ENCODE measurements at places on chromosomes 16 and 17.

DNA sequence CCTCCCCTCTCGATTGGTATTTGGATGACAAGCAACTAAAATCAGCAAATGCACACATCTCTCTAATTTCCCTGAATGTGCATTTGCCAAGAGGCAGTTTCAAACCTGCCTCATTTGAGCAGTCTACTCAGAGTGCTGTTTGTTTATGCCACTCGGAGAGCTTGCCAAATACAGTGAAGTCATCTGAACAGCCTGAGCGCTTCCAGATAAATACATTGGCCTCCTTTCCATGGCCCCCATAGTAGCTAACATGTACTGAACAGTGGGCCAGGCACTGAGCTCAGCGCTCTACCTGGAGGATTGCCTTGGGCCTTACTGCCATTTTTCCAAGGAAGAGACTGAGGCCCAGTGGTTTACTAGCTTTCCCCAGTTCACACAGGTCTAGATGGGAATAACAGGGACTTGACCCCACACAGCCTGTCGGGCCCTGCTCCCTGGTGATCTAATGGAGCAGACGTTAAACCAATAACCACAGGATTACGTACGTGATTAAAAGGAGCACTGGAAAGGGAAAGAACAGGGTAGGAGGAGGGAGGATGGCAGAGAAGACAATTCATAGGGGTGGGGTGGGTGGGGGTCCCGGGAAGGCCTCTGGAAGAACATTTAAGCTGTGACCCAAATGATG, 18.7 kb upstream of the ANKRD40CL start:
- no peak for DNase-seq

DNA sequence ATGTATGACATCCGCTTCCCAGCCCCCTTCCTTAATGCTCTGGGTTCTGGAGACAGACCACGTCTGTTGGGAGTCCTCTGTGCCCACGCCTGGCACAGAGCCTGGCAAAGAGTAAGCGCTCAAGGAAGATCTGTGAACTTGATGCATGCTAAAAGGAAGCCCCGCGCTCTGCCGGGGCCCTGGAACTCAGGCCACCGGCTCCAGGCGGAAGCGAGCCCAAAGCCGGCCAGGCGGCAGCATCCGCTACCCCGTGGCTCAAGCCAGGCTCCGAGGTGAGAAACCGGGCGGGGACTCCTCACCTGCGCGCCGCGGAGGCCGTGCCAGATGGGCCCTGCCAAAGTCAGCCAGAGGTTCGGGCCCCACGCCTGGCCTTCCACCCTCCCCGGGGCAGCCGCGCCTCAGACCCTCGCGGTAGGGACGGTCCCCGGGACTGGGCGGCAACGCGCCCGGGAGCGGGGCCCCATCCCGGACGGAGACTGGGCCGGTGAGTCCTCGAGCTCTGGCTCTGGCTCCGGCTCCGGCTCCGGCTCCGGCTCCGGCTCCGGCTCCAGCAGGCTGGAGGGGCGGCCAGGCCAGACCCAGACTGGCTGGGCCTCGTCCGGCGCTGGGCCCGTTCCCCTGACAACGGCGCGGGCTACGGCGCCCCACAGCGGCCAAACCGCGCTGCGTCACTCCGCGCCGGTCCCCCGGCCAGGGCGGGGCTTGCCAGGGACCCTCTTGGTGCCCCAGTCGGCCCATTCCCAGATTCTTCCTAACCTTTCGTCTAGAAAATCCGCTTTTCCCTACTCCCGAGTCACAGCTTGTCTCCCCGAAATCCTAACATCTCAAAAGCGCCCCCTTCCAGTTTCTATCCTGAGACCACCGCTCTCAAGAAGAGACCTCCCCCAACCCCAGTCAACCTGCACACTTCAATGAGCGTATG, at the start of gene ZDHHC1:
Gene ZDHHC1, minus strand, starts transcription at position 606 of the 922 bp plus-strand sequence. CDS start 8,702 bp downstream, outside the sequence.
- no peak for DNase-seq

DNA sequence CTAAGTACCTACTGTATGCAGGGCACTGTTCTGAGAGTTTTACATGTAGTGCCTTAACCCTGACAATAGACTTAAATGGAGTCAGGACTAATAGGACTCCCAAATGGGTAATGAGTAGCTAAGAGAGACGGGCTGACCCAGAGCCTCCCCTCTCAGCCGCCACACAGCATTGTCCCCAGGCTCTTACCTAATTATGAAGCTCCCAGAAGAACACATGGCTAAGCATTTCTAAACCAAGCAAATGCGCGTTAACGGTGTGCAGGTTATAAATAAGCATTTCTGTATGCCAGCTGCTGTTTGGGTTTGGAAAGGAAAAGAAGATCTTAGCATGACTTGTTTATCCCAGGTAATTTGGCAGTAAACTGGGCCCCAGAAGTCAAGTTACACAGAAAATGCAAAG, 14.3 kb downstream of the KATNIP start:
- no peak for DNase-seq

GRCh38 chr17:6555331-6556120, 829 bp downstream of the PITPNM3 start:
- DNase-seq, result no peak

- DNase-seq, result no peak
Measured at GRCh38 chr16:70788668-70789594, 12.0 kb downstream of the VAC14 start.

- no peak for DNase-seq
Measured at GRCh38 chr17:70569128-70569527, 399.8 kb downstream of the KCNJ2 start.

GRCh38 chr17:4161192-4161966, 18.4 kb downstream of the CYB5D2 start:
- DNase-seq, result peak; percentile 17

GRCh38 chr17:7177954-7178477, 1.2 kb downstream of the ASGR1 start:
- DNase-seq, result no peak

DNA sequence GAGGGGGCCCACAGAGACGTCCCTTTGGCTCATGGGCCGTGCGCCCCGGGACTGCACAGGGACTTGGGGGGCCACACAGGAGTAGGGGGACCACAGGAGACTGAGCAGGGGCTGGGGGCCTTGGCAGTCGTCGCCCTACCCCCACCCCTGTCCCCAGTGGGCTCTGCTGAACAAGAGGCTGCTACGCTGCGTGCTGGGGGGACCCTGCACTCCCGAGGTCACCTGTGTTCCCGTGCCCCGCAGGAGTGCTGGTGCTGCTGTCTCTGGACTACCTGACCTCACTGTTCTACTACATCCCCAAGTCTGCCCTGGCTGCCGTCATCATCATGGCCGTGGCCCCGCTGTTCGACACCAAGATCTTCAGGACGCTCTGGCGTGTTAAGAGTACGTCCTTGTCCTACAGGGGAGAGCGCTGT, 14.4 kb upstream of the RNF213 start:
- DNase-seq, result no peak

GRCh38 chr16:84434800-84435199, 66.5 kb downstream of the ATP2C2 start:
- no peak for DNase-seq

DNA sequence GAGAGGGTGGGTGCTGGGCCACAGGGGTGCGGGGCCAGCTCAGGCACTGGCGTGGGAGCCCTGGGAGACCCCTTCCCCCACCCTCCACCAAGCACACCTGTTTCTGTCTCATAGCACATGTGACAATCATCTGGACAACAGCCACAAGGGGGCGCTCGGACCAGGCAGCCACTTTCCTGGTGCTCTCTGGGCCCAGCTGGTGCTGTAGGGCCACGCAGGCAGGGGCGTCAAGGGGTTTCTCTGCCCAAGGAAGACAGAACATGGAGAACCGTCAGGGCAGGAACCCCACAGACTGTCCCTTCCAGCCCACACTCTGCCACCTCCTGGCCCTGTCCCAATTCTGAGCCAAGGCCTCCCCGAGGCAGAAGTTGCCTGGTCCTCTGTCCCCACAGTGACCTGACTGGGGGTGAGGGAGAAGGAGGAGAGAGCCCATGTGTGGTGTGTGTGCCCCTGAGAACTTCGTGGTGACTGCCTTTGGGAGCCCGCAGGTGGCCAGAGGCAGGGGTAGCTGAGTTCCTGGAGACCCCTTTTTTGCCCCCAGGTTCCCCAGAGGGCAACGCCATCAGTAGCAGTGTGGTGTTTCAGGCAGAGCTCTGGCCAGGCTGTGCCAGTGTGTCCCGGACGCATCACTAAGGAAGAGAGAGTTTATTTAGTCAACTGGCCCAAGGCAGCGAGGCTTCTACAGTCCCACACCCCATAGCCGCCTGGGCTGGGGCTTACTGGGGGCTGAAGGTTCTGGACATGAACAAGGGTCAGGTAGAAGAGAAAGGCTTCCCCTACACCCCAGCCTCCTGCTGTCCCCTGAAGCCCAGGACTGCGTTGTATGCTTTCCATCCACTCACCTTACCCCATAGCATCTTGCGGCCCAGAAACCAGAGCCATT, 3.1 kb upstream of the SETD6 start:
- DNase-seq, result peak; percentile 77

DNA sequence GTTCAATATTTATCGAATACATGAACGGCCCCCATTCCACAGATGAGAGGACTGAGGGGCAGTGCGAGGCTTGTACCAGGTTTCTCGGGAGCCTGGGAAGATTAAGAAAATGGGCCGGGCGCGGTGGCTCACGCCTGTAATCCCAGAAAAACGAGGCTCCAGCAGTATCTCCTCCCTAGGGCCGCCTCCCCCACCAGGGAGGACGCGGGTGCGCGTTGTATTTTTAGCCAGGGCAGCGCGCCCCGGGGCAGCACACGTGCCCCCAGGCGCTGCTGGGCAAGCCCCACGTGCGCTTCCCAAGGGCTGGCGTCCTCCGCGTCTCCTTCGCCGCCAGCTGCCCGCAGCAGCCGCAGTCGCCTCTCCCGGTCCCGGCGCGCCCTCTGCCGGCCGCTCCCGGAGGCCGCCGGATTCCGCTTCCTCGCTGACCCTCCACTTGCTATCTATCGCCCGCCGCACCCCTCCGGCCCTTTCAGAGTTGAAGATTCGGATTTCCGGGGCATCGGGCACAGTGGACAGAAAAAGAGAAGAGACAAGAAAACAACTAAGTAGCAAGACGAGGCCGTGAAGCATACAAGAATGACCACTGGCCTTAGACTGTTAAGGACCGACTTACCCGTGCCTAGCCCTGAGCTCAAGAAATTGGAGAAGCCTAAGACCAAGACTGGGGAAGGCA, 1.9 kb upstream of the YBX2 start:
- DNase-seq, result peak; percentile 85

GRCh38 chr16:3007957-3008689, 4.6 kb upstream of the CLDN9 start:
- no peak for DNase-seq

DNA sequence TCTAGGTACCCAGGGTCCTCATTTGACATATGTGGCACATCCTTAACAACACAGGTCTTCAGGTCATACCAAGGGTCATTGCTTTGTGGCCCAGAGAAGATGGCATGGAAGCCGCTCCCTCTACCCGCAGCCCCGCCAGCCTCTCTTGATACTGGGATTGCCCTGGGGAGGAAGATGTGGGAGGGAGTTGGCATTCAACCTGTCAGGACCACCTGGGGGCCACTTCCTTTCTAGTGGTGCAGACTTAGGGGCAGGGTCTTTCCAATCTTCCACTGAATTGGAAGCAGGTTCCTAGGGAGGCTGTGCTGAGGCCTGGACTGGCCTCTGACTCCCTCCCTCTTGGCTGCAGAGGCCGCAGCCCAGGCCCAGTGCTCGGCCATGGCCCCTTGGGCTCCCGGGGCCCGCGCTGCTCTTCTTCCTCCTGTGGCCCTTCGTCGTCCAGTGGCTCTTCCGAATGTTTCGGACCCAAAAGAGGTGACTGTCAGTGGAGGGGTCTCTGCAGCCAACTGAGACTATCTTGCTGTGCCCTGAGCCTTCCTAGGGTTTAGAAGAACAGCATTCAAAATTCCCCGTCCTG, 5.1 kb upstream of the HEXIM1 start:
- no peak for DNase-seq

GRCh38 chr17:82668024-82668630, 19.9 kb upstream of the WDR45B start:
- no peak for DNase-seq

DNA sequence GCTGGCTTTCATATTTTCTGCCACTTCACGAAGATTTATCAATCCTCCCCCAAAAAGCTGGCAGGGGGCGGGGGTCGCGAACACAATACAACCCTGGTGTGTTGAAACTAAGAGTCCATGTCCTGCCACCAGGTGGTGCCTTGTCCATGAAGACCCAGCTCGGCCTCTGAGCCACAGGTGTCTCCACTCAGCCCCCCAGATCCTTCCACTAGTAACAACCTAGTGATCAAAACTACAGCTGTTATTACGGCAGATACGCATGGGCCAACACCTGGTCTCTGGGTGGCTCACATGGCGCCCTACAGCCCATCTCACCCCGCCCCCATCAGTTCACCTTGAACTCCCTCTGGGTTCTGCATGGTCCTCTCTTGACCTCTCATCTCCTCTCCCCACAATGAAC, 27.7 kb downstream of the USP7 start:
- peak; percentile 40 for DNase-seq

- DNase-seq, result peak; percentile 73
Measured at GRCh38 chr17:38460082-38460715, 31.9 kb downstream of the ARHGAP23 start.

- no peak for DNase-seq
Measured at GRCh38 chr16:62249069-62249468, 212.8 kb upstream of the CDH8 start.

DNA sequence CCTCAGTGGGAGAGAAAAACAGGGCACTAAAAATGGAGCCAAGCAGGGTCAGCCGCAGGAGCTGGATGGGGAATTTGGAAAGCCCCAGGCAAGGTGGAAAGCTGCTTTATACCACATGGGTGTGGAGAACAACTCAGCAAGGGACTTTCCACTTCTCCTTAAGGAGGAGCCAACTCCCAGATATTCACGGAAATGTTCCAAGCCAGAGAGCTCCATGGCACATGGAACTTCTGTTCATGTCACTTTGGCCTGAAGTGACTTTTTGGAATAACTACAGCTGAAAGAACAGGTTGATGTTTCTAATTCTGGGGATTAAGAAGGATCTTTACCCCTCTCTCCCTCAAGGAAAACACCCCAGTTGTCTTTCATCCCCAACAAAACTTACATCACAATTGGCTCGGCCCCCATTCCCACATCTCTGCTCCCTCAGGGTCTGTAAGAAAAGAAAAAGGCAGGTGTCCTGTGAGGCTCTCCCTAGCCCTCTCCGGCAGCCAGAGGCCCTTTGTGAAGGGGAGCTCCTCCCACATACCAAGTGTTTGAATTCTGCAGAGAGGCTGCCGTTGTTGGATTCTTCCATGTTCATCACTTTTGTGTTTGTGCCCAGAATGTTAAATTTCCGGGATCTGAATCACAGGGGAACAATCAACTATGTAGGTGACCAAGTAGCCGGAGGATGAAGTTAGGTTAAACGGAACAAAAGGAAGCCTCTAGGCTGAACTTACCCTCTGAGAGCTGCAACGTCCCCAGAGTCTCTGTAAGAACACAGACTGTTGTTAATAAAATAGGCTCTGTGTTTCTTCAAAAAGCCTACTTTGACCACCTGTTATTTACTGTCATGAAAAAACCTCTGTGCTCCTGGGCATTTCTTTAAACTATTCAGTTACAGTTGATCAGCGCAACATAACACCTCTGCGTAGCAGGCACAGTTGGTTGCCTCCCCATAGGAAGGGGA, 41.0 kb downstream of the STAT5A start:
- no peak for DNase-seq

All from hematopoietic multipotent progenitor cell treated with erythropoietin and hydrocortisone succinate and interleukin-3 and kit ligand, for 17 days (in vitro differentiated cells).